B cell (primary cell): ENCODE measurements at places on chromosomes 5 and 9. TPM values are rescaled to one million over a fixed set of nuclear protein-coding genes. Genes with fewer than 3 reads are reported as not detected.

- H3K27me3 ChIP-seq = no peaks in the 10 kb centered on the region
- H3K4me1 ChIP-seq = no peaks in the 10 kb centered on the region
- H3K4me3 ChIP-seq = no peak overlapping the region
- DNase-seq = no peak
- no peak overlapping the region for H3K27ac ChIP-seq
These were observed 54.6 kb upstream of the ECM2 start for GRCh38 chr9:92590377-92590776.

- DNase-seq = no peak
- H3K4me1 ChIP-seq = no peaks in the 10 kb centered on the region
- H3K27me3 ChIP-seq = no peaks in the 10 kb centered on the region
- no peak overlapping the region for H3K4me3 ChIP-seq
- no peaks in the 10 kb centered on the region for H3K36me3 ChIP-seq
These were observed 631.1 kb downstream of the ACTL7B start for GRCh38 chr9:108224716-108225115.

DNA sequence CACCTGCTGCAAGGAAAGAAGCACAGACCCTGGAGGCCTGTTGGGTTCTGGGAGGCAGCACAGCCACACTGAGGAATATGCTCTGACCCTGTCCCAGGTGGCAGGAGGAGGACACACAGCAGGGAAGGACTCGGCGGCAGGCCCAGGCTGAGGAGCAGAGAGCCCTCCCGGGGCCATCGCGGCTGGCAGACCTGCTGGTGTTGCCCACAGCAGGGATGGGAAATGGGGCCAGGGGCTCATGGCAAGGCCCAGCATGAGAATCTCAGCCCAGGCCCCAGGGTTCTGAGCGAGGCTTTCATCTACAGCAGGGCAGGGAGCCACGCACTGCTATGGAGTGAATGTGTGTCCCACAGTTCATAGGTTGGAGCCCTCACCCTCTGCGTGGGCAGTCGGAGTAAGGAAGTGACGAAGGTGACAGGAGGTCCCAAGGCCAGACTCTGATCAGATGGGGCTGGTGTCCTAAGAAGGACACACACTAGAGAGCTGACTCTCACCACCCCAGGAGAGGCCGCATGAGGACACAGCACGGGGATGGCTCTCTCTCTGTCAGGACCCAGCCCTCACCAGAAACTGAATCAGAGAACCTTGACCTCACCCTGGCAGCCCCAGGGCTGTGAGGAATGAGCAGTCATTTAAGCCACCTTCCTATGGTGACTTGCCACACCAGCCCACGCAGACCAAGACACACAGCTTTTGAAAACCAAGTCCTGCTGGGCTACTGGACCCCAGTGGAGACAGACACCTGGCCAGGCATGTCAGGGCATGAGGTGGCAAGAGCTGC, 10.3 kb upstream of the GPSM1 start:
- H3K36me3 ChIP-seq = no peaks in the 10 kb centered on the region
- no peaks in the 10 kb centered on the region for H3K27me3 ChIP-seq
- no peak overlapping the region for H3K4me3 ChIP-seq
- peaks cover 15% of the 10 kb centered on the region for H3K4me1 ChIP-seq
- no peak overlapping the region for H3K27ac ChIP-seq

DNA sequence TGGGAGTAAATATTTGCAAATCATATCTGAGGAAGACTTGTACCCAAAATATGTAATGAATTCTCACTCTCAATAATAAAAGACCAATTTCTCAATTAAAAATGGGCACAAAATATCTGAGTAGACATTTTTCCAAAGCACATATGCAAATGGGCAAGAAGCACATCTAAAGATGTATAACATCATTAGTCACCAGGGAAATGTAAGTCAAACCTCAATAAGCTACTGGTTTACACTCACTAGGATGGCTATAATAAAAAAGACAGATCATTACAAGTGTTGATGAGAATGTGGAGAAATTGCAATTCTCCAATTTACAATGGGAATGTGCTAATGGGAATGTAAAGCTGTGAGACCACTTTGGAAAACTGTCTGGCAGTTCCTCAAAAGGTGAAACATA, 13.9 kb downstream of the PCSK5 start:
- no peak overlapping the region for H3K4me3 ChIP-seq
- no peaks in the 10 kb centered on the region for H3K36me3 ChIP-seq
- no peaks in the 10 kb centered on the region for H3K27me3 ChIP-seq
- H3K4me1 ChIP-seq = no peaks in the 10 kb centered on the region
- H3K27ac ChIP-seq = no peak overlapping the region
- no peak for DNase-seq

- no peak overlapping the region for H3K27ac ChIP-seq
- no peaks in the 10 kb centered on the region for H3K36me3 ChIP-seq
- H3K4me1 ChIP-seq = no peaks in the 10 kb centered on the region
- no peak overlapping the region for H3K4me3 ChIP-seq
- no peak for DNase-seq
These were observed 104.0 kb downstream of the ATP10B start for GRCh38 chr5:160747987-160748386.

Gene PCDHGA10
- polyA plus RNA-seq = 0.06 and 0.10 TPM in 2 replicates

Gene GPR21
- 0.13 TPM in 1 of 2 replicates, not detected in the other for polyA plus RNA-seq
